ENCODE measurements at places on chromosomes 7 and 10.

DNA sequence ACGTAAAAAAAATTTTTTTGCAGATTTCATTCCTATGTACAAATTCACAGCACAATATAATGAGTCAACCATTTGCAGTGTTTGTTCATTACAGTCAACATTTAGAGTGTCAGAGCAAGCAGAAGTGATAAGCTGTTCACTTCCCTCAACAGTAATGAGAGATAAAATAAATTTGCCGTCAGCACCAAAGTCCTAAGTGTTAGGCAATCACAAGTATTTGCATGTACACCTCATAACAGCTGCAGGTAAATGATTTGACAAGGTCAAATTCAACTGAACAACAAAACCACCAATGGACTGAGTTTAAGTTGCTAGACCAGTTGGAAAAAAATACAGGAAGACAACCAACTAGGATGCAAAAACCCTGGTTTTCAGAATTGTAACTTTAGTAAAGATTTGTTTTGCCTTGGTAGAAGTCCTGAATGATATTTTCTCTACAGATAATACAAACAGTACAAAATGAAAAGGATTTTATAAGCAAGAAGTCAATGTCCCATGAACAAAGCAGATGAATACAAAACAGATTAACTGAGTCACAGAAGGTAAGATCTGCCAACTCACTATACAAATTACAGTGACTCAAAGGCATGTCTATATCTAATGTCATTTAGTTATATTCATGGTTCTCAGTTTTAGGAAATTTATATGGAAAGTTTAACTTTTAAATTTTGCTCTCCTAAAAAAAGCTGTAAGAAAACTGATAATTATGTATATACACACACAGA is 10.4 kb downstream of the RAPGEF5 start:
- DNase-seq: no peak

DNA sequence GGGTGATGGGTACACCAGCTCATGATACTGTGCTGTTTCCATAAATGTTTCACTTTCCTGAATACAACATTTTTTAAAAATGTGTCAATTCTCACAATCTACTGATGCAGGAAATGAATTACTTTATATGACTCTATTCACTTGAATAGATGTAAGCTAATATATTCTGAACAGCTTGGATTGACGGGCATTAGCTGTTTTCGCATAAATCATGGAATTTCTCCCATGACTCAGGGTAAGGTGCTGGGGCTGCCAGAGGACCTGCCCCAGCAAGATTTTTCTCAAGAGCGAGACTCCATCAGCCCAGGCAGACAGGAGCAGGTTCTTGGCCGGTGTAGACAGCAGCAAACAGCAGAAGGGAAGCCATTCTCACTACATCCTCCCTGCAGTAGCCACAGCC is 107.1 kb downstream of the PFKFB3 start:
- no peak for DNase-seq

GRCh38 chr10:117327262-117327661 is 48.0 kb downstream of the PDZD8 start:
- no peak for DNase-seq

DNA sequence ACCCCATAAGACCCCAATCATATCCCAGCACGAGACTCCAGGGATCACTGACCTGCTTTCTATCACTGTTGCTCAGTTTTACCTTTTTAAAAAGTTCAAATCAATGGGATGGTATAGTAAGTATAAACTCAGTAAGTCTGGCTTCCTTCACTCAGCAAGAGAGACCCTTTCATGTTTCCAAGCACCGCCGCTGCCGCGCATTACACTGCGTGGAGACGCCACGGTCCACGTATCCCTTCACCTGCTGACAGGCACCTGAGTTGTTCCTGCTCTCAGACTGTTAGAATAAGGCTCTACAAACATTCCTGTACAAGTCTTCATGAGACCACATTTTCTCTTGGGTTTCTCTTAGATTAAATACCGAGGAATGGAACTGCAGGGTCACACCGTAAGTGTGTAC is 28.3 kb downstream of the MAD1L1 start:
- no peak for DNase-seq

DNA sequence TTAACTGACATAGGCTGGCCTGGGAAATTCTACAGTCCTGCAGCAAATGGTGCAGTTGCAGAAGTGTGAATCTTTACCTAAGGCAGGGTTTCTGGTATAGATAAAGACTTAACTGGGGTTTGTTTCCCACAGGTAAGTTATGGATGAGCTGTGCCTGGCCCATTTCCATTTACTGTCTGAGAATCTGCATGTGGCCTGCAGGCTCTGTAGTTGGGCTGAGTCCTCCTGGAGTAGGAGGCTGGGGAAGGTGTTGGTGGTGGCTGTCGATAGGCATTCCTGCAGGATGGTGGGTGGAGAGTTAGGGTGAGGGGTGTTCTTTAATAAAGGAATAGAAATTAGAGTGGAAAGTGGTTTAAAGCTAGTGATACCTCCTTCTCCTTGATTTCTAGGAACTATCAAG is 193.5 kb downstream of the AUTS2 start:
- DNase-seq: no peak

DNA sequence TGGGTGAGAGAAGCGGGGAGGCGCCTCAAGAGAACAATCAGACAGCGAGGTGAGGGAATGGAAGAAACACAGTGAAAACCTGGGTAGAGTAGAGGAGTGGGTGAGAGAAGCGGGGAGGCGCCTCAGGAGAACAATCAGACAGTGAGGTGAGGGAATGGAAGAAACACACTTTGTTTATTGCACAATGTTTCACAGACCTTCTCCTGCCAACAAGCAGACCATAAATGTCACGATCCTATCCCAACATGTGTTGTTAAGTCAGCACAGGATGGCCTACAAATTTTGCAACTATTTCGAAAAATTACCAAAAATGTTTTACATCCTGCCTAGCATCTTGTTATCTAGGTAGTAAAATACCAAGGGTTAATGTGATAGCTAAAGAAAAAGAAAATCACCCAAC is 115.3 kb downstream of the JAZF1 start:
- DNase-seq: no peak

GRCh38 chr7:114070246-114070645 is 151.4 kb upstream of the PPP1R3A start:
- DNase-seq: no peak

GRCh38 chr7:102431617-102432298 is 1.6 kb upstream of the ORAI2 start:
- DNase-seq: peak; percentile 57

DNA sequence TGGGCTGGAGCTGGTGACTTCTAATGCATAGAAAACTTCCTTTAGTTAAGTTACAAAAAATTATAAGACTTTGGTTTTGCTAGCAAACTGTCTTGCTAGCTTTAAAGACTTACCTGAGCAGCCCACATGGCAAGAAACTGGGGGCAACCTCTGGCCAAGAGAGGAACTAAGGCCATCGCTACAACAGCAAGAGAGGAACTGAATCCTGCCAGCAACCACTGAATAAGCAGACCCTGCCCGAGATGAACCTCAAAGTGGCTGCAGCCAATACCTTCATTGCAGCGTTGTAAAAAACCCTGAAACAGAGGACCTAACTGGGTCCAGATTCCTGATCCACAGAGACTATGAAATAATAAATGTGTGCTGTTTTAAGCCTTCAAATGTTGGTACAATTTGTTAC is 54.6 kb upstream of the STARD3NL start:
- DNase-seq: no peak

DNA sequence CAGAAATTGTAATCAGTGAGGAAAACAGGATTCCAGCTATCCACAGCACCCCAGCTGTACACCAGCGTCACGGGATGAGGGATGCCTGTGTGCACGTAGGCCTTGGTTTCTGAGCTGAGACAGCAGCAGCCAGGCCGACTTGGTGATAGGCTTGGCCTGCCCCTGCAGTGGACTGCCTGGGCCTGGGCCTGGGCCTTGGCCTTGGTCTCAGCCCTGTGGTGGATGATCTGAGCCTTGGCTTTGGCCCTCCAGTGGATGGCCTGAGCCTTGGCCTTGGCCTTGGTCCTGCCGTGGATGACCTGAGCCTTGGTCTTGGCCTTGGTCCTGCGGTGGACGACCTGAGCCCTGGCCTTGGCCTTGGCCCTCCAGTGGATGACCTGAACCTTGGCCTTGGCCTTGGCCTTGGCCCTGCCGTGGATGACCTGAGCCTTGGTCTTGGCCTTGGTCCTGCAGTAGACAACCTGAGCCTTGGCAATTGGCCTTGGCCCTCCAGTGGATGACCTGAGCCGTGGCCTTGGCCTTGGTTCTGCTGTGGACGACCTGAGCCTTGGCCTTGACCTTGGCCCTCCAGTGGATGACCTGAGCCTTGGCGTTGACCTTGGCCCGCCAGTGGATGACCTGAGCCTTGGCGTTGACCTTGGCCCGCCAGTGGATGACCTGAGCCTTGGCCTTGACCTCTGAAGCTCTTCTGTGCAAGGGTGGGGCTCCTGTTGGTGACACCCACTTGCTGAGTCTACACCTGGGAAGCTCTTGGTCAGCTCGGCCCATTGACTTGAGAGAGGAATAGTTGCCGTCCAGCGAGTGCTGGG is 93.8 kb downstream of the CUX1 start:
- DNase-seq: no peak

- DNase-seq: no peak
These were observed 38.3 kb downstream of the AHCYL2 start for GRCh38 chr7:129263168-129263567.

GRCh38 chr7:159007996-159008389 is 136.7 kb downstream of the VIPR2 start:
- no peak for DNase-seq

- DNase-seq: no peak
These were observed 27.1 kb upstream of the VCL start for GRCh38 chr10:73970845-73971244.

GRCh38 chr10:78042058-78042751 is 8.5 kb downstream of the RPS24 start:
- no peak for DNase-seq

- DNase-seq: no peak
These were observed 21.8 kb upstream of the MYL7 start for GRCh38 chr7:44162785-44163395.

DNA sequence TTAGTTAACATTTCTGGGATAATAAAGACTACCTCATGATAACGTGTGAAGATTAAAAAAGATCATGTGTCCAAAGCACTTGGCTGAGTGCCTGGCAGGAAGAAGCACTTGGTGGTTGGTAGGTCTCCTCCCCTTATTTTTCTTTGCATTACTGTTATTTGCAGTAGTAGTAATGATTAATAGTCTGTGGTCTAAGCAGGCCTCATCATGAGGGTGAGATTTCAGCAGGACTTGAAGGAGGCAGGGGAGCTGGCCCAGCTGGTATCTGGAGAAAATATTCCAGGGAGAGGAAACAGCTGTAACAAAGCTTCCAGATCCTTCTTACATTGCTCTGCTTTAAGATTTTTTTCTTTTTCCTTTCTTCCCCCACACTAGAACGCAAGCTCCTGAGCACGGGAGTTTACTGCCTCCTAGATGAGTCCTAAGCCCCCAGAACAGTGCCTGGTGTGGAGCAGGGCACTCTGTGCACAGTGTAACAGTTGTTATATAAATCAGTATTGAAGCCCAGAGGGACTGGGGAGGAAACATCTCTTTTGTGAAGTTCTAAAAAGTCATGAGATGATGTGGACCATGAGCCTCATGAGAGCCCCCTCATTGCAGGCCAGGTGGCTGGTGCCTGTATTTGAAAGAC is 31.1 kb upstream of the RHEB start:
- no peak for DNase-seq

DNA sequence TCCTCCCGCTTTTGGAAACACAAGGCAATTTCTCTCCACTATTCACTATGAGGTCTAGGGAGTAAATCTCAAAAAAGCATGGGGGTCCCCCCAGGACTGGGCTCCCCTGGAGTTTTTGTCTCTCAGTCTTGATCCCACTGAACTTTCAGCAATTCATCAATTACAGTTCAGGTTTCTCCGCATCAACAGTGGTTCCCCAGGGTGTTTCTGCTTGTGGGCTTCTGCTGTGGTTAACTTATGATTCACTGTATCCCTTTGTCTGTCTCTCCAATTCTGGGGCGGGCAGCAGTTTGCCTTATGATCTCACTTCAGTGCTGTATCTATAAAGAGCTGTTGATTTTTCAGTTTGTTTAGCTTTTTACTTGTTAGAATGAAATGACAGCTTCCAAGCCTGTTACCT is 142.6 kb upstream of the CDC14C start:
- no peak for DNase-seq

- no peak for DNase-seq
These were observed 145.5 kb upstream of the AUTS2 start for GRCh38 chr7:69452797-69453196.

GRCh38 chr7:83270407-83270806 is 107.7 kb upstream of the PCLO start:
- no peak for DNase-seq

- no peak for DNase-seq
These were observed 25.2 kb upstream of the PRR15 start for GRCh38 chr7:29538389-29538788.

DNA sequence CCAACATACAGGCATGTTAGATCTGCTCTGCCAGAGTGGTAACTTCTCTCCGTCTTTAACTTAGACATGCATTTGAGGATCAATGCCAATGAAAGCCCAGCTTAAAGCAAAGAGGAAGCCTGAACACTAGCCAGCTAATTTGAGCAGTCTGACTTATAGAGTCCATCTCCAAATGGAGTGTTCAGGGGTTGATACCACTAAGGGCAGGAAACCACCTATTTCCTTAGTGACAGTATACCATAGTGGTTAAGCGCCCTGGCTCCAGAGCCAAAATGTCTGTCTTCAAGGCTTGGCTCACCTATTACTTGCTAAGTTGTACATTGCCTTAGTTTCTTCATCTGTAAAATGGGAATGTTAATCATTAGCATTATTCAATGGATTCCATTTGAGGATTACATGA is 678.5 kb downstream of the KCNMA1 start:
- no peak for DNase-seq

DNA sequence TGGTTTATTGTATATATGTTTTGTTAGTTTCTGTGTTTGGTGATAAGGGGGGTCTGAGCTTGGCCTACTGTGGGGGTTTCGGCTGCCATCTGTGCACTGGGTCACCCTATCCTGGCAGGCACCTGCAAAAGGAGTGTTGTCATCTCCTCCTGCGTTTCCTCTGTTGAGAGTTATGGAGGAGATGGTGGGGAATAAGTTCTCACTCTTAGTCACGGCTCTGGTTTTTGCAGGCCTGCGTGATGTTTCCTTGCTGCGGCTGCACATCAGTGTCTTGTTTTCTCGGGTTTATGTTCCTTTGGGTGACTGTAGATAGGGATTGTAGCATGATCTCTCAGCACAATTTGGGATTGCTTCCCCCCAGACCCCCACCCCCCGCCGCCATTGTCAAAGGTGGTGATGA is 36.8 kb downstream of the CCM2 start:
- peak; percentile 24 for DNase-seq

- no peak for DNase-seq
These were observed 139.9 kb upstream of the PITRM1 start for GRCh38 chr10:3312403-3312940.

- no peak for DNase-seq
These were observed 918 bp downstream of the NET1 start for GRCh38 chr10:5413012-5413938.

- no peak for DNase-seq
These were observed 5.9 kb upstream of the COPG2 start for GRCh38 chr7:130674456-130674855.

GRCh38 chr10:3538656-3539531 is 246.1 kb downstream of the KLF6 start:
- DNase-seq: no peak

Data from activated naive CD4-positive, alpha-beta T cell treated with Interleukin-2 at 50 U/mL for 16 hours (primary cell).